Transverse colon (tissue), 4 donors: ENCODE measurements at places on chromosomes 7 and 10. TPM values are rescaled to one million over a fixed set of nuclear protein-coding genes. Genes with fewer than 3 reads are reported as not detected.

GRID2IP gene
- total RNA-seq, result 0.20 TPM

GRM3 gene
- not detected for total RNA-seq

VSIR gene
- 54.3 TPM for total RNA-seq

MBLAC1 gene
- not detected for total RNA-seq

ZNF117 gene
- total RNA-seq, result 9.4 TPM

HYAL4 gene
- total RNA-seq, result not detected

ABCA13 gene
- total RNA-seq, result under 0.01 TPM

CYP2C8 gene
- 2.9 TPM for total RNA-seq

HOXA5 gene
- total RNA-seq, result 89.8 TPM

INMT gene
- total RNA-seq, result 9.1 TPM

AKR1D1 gene
- not detected for total RNA-seq

CREB5 gene
- total RNA-seq, result 12.2 TPM

ZCWPW1 gene
- total RNA-seq, result 0.68 TPM

PON3 gene
- 0.60 TPM for total RNA-seq

PIK3CG gene
- 7.4 TPM for total RNA-seq

WDR86 gene
- 7.3 TPM for total RNA-seq

CTTNBP2 gene
- 4.1 TPM for total RNA-seq

PTPRZ1 gene
- total RNA-seq, result 0.37 TPM

POLR3A gene
- total RNA-seq, result 8.0 TPM
